ENCODE measurements at places on chromosomes 3 and 15.

GRCh38 chr3:46365041-46365440 is 5.7 kb upstream of the CCR5 start:
- no peak for DNase-seq

- no peak for DNase-seq
These were observed 56.7 kb upstream of the MYRIP start for GRCh38 chr3:39752751-39753150.

- DNase-seq: no peak
These were observed 258.9 kb downstream of the ADAMTS17 start for GRCh38 chr15:100082761-100083402.

DNA sequence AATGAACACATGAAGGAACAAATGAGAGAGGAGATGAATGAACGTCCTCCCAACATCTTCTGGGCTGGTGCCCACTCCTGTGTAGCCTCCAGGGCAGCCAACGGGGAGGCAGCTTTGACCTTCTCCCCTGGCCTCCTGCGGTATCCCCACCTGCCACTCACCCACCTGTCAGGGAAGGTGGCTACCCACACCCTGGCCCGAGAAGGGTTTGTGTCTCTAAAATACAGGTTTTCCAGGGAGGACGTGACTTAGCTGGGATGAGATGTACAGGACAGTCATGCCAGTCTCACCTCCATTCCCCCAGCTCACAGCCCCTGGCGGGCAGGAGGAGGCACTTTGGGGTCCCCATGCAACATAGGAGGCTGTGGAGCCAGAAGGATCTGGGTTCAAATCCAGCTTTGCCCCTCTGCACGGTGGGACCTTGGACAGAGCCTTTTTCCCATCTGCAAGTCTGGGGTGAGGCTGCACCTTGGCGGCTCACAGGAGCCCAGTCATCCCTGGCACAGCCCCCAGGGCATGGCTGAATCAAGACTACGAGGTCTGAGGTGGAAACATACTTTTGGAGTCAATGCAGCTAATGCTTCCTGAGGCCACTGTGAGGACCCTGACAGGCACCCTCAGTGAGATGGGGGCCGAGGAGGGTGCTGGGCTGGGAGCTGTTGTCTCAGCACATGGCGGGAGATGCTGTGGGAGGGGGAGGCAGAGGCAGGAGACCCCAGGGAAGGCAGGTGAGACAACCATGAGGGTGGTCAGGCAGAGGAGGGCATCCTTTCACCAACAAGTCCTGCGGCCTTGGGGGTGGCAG is 11.1 kb upstream of the PLXND1 start:
- DNase-seq: peak; percentile 65

DNA sequence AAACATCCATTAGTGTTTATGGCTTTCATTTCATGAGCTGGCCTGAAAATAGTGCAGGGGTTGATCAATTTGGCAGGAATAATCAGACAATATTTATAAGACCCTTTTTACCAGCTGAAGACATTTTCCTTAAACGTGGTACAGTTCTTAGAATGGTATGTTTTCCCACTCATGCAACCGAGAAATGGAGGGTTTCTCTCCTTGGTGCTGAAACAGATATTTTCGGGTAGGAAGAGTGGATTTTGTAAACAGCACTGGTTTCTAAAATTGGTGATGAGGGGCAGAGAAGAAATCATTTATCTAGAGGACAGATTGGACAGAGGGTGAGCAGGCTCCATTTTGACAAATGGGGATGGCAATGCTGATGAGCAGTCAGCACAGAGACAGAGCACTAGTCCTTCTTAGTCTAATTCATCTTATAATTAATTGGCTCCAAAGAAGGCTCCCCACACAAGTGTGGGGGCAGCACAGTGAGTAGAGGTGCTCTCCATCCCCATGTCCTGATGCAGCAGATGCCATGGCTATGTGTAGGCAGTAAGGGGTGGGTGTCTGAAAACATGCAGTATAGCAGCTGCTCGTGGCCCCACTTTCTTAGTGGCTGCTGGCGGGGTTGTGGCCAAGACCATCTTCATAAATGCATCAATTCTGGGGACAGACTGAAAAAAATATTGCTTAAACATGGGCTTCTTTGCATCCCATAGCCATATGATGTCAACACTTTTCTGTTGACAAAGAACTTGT is 18.1 kb upstream of the SLC7A14 start:
- DNase-seq: no peak

GRCh38 chr3:47485812-47486211 is 10.1 kb upstream of the SCAP start:
- no peak for DNase-seq

GRCh38 chr15:67548862-67549651 is 6.6 kb downstream of the MAP2K5 start:
- no peak for DNase-seq

DNA sequence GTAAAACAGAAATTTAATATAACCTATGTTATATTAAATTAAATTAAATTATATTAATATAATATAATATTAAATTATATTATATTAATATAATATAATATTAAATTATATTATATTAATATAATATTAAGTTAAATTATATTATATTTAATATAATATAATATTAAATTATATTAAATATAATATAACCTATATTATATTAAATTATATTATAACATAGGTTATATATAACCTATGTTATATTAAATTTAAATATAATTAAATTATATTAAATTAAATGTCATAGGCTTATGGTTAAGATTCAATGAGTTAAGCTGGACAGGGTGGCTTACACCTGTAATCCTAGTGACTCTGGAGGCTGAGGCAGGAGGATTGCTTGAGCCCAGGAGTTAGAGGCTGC is 40.6 kb upstream of the CNOT10 start:
- DNase-seq: no peak

- no peak for DNase-seq
These were observed 220.8 kb downstream of the ZNF621 start for GRCh38 chr3:40745381-40746106.

DNA sequence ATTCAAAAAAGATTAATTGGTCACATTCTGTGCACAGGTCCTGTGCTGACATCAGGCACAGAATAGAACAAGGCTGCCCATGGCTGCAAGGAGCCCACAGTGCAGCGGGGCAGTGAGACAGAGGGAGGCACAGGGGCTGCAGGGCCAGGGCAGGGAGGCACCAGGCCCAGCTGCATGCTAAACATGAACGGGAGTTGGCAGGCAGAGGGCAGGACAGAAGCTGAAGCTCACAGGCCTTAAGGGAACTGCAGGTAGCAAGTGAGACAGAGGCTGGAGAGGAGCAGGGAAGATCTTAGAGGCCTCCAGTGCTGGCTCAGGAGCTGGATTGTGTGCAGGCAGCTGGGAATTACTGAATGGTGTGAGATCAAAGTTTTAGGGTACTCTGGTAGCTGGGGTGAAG is 26.2 kb downstream of the IDH3A start:
- no peak for DNase-seq

GRCh38 chr15:82688691-82689090 is 21.0 kb downstream of the AP3B2 start:
- DNase-seq: no peak

- DNase-seq: no peak
These were observed 34.6 kb downstream of the CD200R1L start for GRCh38 chr3:112811917-112812660.
